ENCODE measurements at places on chromosomes 16 and 17.

DNA sequence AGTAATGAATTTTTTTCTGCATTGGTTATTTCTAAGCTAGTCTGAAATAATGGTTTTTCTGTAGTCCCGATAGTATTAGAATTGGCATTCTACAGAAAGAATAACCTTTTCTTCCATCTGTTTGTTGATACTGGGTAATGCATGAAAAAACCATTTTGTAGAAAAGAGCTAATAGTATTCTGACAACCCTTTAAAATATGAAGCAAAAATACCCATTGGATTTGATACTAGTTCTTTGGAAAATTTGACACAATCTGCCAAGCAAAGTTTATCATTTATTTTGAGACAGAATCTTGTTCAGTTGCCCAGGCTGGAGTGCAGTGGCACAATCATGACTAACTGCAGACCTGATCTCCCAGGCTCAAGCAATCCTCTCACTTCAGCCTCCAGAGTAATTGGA is 366.8 kb upstream of the MON1B start:
- no peak for DNase-seq

DNA sequence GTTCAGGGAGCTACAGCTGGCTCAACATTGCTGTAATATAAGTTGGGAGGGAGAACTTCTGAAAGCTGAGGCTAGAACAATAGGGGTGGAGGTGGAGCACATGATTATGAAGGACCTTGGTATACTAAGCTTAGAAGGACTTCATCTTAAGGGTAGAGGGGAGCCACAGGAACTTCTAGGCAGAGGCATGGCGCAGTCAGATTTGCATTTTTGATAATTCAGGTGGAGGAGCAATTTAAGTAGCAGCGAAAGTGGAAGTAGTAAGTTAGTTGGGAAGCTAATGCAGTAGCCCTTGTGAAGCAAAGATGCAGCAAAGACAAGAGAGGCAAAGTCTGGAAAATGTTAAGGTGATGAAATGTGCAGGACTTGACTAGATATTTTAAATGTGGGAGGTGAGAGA is 144.1 kb downstream of the SPECC1 start:
- DNase-seq = no peak

- DNase-seq = no peak
Observed at GRCh38 chr17:3004925-3005324, 58.5 kb downstream of the OR1D5 start.

DNA sequence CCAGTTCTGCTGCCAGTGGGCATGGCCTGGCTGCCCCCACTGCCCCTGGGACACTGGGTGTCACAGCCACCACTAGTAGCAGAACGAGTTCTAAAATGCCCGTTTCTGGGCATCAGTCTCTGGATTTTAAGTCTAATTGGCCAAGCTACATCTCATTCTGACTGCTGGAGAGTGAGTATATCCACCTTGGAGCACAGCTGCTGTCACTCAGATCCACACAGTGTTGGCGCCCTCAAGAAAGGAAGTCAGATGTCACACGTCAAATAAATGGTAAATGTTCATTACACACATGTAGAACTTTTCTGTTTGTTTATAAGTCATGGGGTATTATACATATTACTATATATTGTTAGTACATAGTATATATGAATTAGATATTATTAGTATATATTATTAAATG is 19.4 kb downstream of the GNGT2 start:
- no peak for DNase-seq

DNA sequence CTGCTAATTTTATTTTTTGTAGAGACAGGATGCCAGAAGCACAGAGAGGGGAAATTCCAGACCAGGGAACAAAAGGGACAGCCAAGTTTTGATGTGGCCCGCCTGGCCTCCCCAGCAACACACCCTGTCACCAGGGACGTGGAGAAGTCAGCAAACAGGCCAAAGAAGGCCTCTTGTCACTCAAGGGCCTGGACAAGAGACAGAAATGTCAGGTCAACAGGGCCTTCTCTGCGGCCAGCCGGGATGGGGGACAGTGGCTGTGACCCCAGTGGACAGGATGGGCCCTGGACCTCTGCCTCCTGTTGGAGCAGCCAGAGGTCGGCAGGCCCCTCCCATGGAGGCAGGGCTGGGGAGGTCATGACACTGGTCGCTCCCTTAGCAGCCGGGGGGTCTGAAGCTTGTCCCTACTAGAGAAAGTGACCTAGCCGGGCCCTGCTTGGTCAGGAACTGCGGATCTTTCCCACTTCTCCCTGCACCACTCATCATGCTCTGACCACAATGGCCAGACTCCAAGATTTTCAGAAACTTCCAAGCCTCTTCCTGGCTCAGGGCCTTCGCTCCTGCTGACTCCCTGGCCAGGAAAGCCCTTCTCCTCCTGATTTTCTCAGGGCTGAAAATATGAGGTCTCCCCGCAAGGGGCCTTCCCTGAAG is 9.2 kb upstream of the TVP23A start:
- DNase-seq = peak; percentile 91

GRCh38 chr16:27449434-27450195 is 47.6 kb downstream of the IL21R start:
- DNase-seq = no peak

- DNase-seq = no peak
Observed at GRCh38 chr16:78970650-78971049, 629.9 kb downstream of the MAF start.

GRCh38 chr17:42340691-42341127 is 47.5 kb downstream of the STAT3 start:
- no peak for DNase-seq

- DNase-seq = no peak
Observed at GRCh38 chr16:61146429-61146828, 889.8 kb downstream of the CDH8 start.

- DNase-seq = no peak
Observed at GRCh38 chr16:51453251-51453650, 302.2 kb upstream of the SALL1 start.

- peak; percentile 27 for DNase-seq
Observed at GRCh38 chr17:8820311-8821010, 21.3 kb upstream of the MFSD6L start.

DNA sequence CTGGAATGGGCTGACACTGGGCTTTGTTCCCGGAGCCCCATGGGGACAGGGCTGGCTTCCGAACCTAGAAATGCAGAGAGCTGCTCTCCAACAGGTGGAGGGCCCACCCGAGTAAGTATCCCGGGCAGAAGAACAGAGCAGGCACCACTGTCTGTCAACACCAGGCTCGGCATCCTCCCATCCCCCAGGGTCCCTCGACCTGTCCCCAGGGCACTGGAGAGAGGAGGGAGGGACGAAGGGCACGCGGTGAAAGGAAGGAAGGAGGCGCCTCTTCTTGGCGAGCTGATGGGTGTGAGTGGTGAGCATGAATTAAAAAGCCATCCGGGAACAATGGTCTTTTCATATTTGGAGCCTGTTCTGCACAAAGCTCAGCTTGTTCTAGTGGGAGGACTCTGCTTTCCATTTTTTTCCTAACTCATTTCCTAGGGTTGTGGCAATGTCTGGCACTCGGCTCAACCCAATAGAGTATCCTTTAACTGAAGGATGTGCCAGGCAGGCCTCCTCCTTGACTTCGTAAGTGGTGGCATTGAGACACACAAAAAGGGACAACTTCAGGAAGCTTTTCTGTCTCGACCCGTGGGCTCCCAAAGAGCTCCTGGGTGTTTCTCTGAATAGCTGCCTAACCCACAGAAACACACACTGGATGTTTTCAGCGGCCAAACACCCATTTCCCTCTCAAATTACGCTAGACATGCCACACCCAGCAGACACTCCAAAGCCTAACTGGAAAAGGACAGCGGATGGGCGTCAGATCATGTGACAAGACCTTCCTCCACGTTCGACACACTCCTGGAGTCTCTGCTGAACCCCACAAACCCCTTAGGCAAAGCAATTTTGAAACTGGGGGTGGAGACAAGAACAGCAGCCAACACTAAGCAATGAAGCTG is 47.7 kb downstream of the ZFHX3 start:
- peak; percentile 72 for DNase-seq

GRCh38 chr17:69978056-69978646 is 96.9 kb upstream of the KCNJ16 start:
- DNase-seq = no peak

- peak; percentile 82 for DNase-seq
Observed at GRCh38 chr17:32141258-32141657, 1.0 kb upstream of the RHOT1 start.

DNA sequence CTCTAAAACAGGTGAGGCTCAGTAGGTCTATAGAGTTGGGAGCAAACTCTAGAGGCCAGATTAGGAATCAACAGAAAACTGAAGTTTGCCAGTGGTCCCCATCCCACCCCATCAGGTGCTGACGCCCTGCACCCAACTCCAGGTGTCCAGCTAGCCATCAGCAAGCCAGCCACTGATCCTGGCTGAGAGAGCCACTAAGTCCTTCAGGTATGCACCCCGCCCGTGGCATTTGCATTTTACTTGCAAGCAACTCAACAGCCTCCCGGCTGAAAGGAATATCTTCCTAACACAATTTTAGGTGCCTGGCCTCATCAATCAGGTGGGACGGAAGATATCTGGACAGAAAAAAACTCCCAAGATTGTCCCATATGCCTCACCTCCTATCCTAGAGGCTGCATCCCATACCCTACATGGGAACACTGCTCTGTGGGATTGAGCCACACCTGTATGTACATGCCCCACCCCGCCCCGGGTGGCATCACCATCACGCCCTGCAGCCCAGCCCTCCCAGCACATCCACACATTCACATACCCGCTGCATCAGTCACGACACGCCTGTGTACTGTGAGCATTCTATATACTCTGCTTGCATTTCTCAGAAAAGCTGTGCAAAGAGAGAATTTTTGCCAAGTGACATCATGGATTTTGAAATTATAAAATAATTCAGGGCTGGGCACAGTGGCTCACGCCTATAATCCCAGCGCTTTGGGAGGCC is 8.3 kb downstream of the OTOP3 start:
- DNase-seq = no peak

- no peak for DNase-seq
Observed at GRCh38 chr16:77376358-77376757, 58.5 kb downstream of the ADAMTS18 start.

DNA sequence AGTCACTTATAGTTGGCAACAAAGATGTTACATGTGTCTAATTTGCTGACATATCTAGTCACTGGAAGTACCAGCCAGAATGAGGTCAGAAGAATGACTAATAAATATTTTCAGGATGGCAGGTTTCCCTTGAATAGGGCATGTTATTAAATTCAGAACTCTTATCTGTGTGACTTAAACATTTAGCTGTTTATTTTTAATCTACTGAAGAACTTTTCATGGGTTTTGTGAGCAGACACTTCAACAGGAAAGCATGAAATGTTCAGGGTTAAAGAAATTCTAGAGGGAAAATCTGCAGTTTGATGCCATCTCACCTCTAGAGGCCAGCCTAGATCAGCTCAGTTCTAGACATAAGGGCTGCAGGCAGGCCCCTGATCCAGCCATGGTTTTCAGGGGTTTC is 13.2 kb downstream of the JPT2 start:
- peak; percentile 32 for DNase-seq

- DNase-seq = no peak
Observed at GRCh38 chr16:49336581-49336980, 37.0 kb upstream of the C16orf78 start.

GRCh38 chr17:78345791-78346494 is 13.9 kb downstream of the SOCS3 start:
- DNase-seq = no peak

GRCh38 chr17:59676716-59677115 is 30.5 kb downstream of the PTRH2 start:
- no peak for DNase-seq

DNA sequence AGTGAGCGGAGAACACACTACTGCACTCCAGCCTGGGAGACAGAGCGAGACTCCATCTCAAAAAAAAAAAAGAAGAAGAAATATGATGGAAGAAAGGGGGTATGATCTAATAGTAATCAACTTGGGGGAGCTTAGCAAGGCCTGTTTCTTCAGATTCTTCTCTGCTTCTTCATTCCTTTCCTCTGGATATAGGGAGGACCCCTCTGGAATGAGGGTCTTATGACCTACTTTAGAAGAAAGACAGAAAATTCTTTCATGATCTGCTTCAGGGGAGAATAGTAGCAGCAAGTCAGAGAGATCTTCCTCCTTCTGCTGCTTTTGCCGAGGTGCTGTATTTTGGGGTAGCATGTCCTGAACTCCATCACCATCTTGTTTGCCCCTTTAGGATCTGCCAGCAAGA is 44.9 kb upstream of the ETV4 start:
- peak; percentile 50 for DNase-seq

DNA sequence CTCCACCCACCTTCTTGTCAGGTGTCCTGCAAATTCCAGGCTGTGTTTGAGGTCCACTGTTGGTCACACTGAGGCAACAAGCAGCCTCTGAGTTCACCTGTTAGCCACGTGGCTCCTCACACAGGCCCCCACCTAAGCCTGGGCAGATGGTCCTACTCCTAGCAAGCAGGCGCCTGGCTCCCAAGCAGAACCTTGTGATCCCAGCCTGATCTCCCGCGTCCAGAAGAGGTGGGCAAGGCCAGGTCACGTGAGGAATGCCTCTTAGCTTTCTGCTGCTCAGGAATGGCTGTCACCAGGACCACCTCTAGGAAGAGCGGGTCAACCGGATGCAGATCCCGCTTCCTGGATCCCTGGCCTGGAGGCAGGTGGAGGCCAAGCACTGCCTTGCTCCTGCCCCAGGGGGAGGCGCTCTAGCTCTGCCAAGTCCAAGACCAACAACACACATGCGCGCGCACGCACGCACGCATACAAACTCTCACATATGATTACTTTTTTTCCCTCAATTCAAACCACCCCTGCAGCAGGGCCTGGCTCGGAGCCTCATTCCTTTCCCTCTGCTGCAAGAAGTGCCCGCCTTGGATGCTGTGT is 9.5 kb downstream of the CYB561 start:
- peak; percentile 44 for DNase-seq

GRCh38 chr17:57993471-57994365 is 5.7 kb upstream of the VEZF1 start:
- no peak for DNase-seq

DNA sequence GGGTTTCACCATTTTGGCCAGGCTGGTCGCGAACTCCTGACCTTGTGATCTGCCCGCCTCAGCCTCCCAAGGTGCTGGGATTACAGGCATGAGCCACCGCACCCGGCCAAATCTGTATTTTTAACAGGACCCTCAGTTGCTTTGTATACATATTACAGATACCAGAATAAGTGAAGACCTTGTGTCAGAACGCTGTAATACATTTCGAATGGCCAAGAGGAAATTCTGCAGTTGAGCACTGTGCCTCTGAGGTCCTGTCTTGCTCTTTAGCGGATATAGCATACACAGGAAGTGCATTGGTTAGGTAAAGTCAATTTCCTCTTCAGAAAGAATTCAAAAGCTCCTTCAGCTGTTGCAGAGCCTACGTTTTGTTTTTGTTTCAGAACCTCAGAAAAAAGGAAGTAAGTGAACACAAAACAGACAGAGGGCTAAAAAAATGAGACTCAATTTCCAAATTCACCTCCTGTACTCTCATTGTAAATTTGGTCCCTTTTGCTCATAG is 15.7 kb downstream of the CRLF3 start:
- no peak for DNase-seq

- no peak for DNase-seq
Observed at GRCh38 chr16:50568187-50568815, 20.1 kb downstream of the NKD1 start.

GRCh38 chr17:21239680-21240368 is 13.4 kb downstream of the NATD1 start:
- peak; percentile 20 for DNase-seq

GRCh38 chr16:6027733-6028132 is 930.1 kb upstream of the EEF2KMT start:
- DNase-seq = no peak

Data from fibroblast of lung (primary cell).